ENCODE measurements at places on chromosomes 1 and 21.

DNA sequence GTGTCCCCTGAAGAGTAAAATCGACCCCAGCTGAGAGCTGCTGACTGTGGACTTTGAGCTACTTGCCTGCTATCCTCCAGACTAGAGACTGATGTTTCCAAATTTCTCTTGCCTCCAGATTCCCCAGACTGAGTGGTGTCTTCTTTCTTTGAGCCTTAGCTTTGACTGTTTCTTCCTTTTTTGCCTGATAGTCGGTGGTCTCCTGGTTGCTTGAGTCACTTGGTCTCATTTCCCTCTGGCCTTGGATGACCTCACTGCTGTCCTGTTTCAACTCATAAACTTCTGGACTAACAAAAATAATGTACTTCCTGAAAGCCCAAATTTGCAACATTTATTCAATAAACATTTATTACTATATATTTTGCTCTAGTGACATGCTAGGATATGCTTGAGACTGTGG, 52.9 kb upstream of the DIPK1A start:
- DNase-seq: no peak

DNA sequence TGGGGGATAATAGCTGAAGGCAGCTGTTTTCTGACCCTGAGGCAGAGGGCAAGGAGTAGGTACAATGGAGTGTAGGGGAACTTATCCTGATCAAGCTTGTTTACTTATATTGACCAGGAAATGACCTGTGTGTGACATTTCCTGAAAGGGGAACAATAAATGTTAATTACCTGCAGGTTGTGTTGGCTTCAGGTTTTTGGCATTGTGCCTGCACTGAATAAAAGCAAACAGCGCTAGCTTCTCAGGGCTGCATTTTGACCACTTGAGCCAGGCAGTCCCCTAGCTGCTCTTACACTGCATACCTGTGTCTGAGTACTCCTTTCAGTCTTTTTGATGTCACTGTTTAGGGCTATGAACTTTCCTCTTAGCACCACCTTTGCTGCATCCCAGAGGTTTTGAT, 40.6 kb downstream of the DRAM2 start:
- DNase-seq: no peak

GRCh38 chr1:166479052-166479631, 312.3 kb upstream of the FAM78B start:
- DNase-seq: no peak

GRCh38 chr1:28796352-28797211, 15.4 kb upstream of the OPRD1 start:
- DNase-seq: no peak

GRCh38 chr21:45180246-45180599, 105.8 kb downstream of the ADARB1 start:
- no peak for DNase-seq
